Brain microvascular endothelial cell (primary cell): ENCODE measurements at places on chromosomes 6 and 20.
A peak's percentile ranks its signal among the peaks of the same experiment; 100 is the strongest.

- DNase-seq, result peak; percentile 28
Measured at GRCh38 chr6:112683926-112684325, 336.8 kb downstream of the RFPL4B start.

DNA sequence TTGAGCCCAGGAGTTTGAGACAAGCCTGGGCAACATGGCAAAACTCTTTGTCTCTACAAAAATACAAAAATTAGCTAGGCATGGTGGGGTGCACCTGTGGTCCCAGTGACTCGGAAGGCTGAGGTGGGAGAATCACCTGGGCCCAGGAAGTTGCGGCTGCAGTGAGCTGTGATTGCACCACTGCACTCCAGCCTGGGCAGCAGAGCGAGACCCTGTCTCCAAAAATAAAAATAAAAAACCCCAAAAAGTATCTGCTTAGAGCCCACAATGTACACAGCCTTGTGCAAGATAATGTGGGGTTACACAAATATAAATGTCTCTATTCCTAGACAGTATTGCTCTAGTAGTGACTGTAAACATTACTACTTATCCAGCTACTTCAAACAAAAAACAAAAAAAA lies 5.9 kb downstream of the ESF1 start:
- no peak for DNase-seq

DNA sequence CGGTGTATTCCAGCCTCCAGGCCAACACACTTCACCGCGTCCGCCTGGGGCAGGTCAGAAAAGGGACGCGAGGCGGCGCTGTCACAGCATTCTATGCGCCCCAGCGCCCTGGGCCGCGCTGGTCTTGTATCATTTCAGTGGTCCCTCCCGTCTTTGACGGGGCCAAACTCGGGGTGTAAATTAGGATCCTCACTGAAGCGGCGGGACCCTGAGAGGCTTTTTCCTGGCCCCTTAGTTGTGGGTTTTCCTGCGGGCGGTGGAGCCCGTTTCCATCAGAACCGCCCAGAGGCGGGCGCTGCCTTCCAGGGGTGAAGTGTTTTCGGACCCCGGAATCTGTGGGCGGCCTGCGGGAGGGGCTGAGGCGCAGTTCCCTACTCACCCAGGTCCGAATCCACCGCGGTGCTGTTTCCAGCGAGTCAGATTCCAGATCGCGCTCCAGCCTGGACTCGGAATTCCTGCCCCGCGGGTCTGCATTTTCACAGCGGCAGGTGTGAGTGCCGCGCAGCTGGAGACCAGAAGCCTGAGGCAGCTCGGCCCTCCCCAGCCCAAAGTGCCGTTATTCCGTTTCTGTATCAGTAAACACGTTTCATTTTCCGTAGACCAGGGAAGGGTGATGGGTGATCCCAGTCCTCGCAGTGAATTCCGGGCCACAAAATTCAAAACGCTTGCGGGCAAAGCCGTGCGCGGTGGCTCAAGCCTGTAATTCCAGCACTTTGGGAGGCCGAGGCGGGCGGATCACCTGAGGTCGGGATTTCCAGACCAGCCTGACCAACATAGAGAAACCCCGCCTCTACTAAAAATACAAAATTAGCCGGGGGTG lies 3.9 kb upstream of the MICB start:
- DNase-seq, result peak; percentile 79

- no peak for DNase-seq
Measured at GRCh38 chr6:8875986-8876385, 440.6 kb upstream of the SLC35B3 start.

- DNase-seq, result peak; percentile 97
Measured at GRCh38 chr6:22828179-22829062, 259.1 kb downstream of the HDGFL1 start.

DNA sequence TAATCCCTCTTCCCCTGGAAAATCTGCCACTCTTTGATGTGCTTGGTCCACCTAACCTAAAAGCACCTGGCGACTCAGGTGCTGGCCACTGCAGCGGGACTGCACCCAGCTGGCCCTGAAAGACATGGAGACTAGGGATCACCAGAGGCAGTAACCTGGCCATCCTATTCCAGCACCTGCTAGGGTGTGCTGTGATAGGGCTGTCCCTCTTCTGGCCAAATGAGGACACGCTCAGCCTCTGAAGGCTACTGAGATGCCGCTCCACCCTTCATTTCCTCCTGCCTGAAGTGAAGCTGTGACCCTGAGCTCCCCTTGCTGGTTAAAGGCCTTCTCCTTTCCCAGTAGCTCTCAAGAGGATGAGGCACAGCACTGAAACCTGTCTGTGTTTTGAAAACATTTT lies 24.4 kb downstream of the FOXC1 start:
- DNase-seq, result no peak

DNA sequence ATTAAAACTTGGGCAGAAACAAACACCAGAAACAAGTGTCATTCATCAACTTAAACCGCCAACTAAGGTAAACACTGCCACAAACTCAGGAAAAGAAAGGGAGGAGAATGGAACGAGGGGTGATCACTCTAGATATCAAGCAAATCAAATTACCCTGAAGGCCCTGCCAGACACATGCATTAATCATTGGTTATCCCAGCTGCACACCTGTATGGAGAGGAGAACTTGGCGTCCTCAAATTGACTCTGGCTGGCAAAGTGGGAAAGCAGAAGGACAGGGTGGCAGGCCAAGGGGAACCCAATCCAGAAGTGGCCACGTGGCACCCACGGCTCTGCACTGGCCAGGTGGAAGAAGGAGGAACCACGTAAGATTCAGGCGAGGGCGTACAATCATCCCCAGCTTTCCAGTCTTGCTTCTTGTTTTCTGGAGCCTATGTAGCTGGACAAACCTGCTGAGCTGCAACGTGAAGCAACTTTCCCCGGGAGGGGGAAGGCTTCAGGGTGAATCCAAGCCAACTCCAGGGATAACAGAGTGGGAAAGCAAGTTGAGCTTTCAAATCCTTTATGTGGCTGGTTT lies 156.2 kb upstream of the JARID2 start:
- no peak for DNase-seq

- no peak for DNase-seq
Measured at GRCh38 chr6:167306401-167306998, 15.4 kb downstream of the UNC93A start.

GRCh38 chr6:26158076-26158580 lies 70.9 kb downstream of the HFE start:
- DNase-seq, result no peak

DNA sequence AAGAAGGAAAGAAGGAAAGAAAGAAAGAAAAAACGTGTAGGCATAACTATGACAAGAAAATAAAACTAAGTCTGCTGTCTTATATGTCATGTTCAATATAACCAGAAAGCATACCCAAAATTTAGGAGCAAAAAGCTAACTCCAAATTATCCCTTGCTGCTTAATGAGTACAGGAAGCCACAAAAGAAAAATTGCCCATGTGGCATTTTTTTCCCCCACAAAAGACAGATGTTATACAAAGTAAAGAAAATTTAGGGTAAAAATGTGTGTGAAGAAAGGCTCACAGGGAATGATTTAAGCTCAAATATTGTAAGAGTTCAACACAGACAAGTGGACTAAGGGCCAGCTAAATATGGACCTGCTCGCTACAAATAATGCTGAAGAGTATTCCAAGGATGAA lies 263.8 kb downstream of the BTBD9 start:
- no peak for DNase-seq

GRCh38 chr6:110799655-110800054 lies 15.6 kb downstream of the CDK19 start:
- DNase-seq, result no peak

GRCh38 chr6:70700922-70701876 lies 33.5 kb downstream of the SMAP1 start:
- no peak for DNase-seq

DNA sequence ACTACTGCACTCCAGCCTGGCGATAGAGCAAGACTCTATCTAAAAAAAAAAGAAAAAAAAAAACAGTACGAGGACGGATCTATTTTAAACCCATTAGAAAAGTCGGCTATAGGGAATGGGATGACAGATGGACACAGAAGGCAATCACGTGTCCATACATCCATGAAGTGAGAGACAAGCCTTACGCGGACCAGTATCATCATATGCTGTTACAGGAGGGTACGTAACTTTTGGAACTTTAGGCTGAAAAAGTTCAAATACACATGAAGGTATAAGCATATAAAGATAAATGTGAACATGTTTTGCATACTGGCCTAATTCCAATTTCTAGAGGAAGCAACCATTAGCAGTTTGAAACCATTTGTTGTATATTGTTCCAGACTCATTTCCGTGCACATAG lies 109.8 kb upstream of the EXOC2 start:
- no peak for DNase-seq

DNA sequence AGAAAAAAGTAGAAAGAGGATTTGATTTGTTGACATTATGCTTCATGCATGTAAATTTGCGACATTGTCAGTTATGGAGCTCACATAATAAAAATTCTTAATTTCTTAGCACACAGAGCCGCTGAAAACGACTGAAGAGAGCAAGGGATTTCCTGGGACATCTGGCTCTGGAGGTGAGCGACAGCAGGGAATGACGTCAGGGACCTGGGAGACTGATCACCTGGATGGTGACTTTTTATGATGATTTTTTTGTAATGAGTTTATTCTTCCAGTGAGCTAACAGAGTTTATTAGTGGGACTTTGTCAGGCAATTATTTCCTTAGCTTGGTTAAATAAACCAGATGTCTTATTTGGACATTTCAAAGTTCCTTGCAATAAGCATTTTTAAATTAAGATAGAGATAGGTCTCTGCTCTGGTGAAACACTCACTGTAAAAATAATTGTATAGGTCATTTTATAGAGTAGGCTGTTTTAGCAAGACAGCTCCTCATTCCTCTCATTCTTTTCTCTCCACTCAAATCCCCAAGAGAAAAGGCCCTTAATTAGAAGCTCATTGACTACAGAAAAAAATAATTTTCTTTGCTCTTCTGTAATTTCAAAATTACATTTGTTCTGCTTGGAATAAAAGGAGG lies 19.4 kb downstream of the TMEM200A start:
- DNase-seq, result no peak

GRCh38 chr6:90819483-90819882 lies 232.6 kb upstream of the MAP3K7 start:
- DNase-seq, result no peak

GRCh38 chr6:32637219-32637880 lies at the start of gene HLA-DQA1:
HLA-DQA1 (plus strand) TSS chr6:32637406; CDS start chr6:32637459, 53 bp downstream.
- no peak for DNase-seq

- no peak for DNase-seq
Measured at GRCh38 chr6:158715330-158716311, 65.8 kb downstream of the SYTL3 start.

DNA sequence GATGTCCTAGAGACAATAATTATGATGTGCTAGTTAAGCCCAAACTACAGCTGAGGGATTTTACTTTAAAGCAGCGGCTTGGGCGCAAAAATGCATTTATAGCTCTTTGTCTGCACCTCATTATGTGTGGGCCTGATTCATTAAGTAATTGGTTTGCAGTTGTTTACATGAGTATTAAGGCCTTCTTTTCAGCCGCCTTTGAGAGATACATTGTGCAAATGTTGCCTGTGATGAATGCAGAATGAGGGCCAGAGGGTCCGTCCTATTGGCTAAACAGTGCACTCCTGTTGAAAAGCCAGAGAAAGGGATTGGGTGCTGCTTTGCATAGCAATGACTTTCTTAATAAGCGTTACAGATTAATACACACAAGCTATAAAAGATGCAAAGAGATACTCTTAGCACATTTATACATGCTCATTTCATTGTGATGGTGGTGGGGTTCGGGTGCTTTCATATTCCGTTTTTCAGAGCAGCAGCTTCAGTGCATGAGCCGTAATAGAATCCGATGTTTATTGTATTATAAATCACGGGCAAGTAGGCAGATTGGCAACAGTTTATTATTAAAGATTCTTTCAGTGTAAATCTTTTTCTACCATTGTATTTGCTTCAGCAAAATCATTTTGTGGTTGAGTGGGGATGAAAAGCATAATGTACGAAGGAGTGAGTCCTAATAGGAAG lies 68.2 kb upstream of the XRN2 start:
- no peak for DNase-seq

GRCh38 chr6:156585859-156586258 lies 191.3 kb upstream of the ARID1B start:
- no peak for DNase-seq

DNA sequence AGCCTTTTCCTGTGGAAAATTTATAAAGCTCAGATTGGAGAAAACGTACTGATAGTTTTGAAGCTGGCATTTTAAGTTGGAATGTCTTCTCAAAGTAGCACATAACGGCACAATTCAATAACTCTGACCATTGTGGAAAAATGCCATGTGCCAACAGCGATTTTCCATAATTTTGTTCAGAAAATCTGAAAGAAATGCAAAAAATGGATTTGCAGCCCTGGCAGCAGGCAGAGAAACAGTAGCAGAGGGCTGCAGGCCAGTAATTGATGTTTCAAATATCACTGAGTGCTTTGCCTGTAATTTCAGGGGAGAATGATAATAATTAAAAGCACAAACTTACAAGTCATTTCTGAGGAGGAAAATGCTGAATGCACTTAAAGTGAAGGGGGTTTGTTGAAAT lies 507.4 kb downstream of the MAFB start:
- no peak for DNase-seq
